ENCODE measurements at places on chromosomes 3 and 15. TPM values are rescaled to one million over a fixed set of nuclear protein-coding genes. Genes with fewer than 3 reads are reported as not detected.

Gene IGSF11
- total RNA-seq: 0.17 TPM

DNA sequence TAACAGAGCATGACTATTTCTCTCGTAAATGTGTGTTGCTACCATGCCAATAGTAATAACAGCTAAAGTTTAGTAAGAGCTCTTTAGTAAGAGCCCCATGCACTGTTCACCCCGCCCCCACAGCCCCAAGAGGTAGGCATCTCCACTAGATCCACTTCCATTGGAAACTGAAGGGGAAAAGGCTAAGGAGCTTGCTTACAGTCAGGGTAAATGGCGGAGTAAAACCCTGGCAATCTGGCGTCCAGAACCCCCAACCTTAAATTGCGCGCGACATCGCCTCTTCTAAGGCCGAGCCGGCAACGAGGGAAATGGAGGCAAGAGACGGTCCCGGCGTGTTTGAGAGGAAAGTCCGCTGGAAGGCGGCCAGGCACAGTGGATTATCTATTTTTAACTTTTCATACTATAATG lies 654 bp upstream of the C3orf38 start:
- H3K27me3 ChIP-seq: no peaks in the 10 kb centered on the region
- DNase-seq: no peak
- peak overlapping the region; percentile 96 for H3K27ac ChIP-seq
- H3K4me3 ChIP-seq: peak overlapping the region; percentile 96

- H3K27me3 ChIP-seq: peaks cover 7% of the 10 kb centered on the region
- H3K4me3 ChIP-seq: no peak overlapping the region
- DNase-seq: no peak
- H3K36me3 ChIP-seq: no peaks in the 10 kb centered on the region
- H3K27ac ChIP-seq: no peak overlapping the region
Observed at GRCh38 chr15:81425905-81426304, 51.9 kb upstream of the TMC3 start.

GRCh38 chr15:75695220-75695619 lies 17.4 kb downstream of the CSPG4 start:
- H3K4me1 ChIP-seq: peaks cover 15% of the 10 kb centered on the region
- H3K4me3 ChIP-seq: no peak overlapping the region
- H3K36me3 ChIP-seq: no peaks in the 10 kb centered on the region
- no peak overlapping the region for H3K27ac ChIP-seq
- H3K27me3 ChIP-seq: peaks cover 8% of the 10 kb centered on the region

GRCh38 chr3:12948891-12949711 lies 107.7 kb upstream of the RPL32 start:
- no peak for DNase-seq
- H3K27ac ChIP-seq: peak overlapping the region; percentile 69
- H3K27me3 ChIP-seq: no peaks in the 10 kb centered on the region
- H3K36me3 ChIP-seq: no peaks in the 10 kb centered on the region
- H3K4me3 ChIP-seq: peak overlapping the region; percentile 66

DNA sequence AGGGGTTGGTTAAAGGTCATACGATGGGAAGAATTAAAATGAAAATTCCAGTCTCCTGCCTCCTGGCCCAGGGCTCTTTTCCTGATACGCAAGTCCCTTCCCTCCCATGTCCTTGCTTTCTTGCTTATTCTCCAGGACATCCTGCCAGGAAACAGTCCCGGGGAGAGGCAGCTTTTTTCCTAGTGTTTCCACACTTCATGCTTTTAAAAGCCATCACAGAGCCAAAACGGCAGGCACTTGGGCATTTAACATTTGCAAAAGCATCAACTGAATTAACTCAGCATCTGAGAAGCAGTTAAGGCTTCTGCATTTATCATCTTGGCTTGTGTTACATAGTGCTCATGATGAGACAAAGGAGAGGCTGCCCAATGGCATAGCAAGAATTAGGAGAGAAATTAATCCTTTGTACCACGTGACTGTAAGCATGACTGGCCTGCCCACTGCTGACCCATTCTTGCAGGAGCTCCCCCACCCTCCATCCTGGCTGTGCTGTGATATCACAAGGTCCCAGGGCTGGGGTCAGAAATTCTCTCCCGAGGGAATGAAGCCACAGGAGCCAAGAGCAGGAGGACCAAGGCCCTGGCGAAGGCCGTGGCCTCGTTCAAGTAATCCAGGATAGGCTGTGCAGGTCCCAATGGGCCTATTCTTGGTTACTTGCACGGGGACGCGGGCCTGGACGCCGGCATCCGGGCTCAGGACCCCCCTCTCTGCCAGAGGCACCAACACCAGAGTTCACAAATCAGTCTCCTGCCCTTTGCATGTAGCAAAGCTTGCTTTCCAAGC lies 21.6 kb upstream of the VILL start:
- H3K27ac ChIP-seq: no peak overlapping the region
- no peak overlapping the region for H3K4me3 ChIP-seq
- no peaks in the 10 kb centered on the region for H3K4me1 ChIP-seq

DNA sequence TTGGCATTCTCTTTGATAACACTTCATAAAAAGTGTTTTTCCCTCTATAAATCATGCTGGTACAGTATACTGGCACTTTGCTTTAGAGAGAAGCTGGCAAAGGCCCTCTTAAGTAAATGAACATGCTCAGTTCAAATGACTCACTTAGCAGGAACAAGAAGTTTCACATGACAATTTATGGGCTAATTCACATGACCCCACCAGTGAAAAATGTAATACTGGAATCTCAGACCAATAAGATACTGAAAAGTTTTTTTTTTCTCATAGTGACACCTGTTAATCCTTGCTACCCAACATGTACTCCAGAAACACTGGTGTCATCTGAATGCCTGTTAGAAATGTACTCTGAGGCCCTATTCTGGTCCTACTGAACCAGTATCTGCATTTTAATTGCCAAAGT lies 13.9 kb downstream of the BTBD1 start:
- no peak for DNase-seq
- no peak overlapping the region for H3K27ac ChIP-seq
- H3K4me1 ChIP-seq: peaks cover 19% of the 10 kb centered on the region
- peaks cover 11% of the 10 kb centered on the region for H3K36me3 ChIP-seq
- no peak overlapping the region for H3K4me3 ChIP-seq
- no peaks in the 10 kb centered on the region for H3K27me3 ChIP-seq

- DNase-seq: no peak
- peaks cover 5% of the 10 kb centered on the region for H3K4me1 ChIP-seq
- no peak overlapping the region for H3K4me3 ChIP-seq
- H3K36me3 ChIP-seq: no peaks in the 10 kb centered on the region
Observed at GRCh38 chr3:123684209-123684608, 99.4 kb upstream of the HACD2 start.

DNA sequence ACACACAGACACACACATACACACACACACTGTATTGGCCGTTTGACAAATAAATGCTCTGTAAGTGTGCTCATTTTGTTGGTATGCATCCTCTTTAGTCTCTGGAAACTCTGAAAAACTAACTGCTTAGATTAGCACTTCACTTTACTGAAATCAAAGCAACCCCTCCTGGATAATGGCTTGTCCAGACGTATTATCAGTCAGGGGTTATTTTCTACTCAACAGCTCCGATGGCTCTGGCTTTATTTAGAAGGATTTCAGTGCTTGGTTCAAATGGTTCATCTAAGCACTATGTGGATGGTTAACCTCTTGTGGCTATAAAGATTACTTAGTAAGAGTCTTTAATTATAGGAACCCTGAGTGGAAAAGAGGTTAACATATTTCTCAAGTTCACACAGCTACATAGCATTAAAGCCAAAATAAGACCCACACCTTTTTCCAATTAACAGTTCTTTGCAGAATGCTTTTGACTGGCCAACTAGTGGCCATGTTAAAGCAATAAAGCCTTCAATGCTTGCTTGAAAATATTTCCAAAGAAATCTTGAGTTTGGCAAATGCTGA lies 516.1 kb upstream of the NAALADL2 start:
- H3K27ac ChIP-seq: no peak overlapping the region
- no peak for DNase-seq
- no peaks in the 10 kb centered on the region for H3K27me3 ChIP-seq
- H3K4me3 ChIP-seq: no peak overlapping the region
- H3K4me1 ChIP-seq: no peaks in the 10 kb centered on the region
- H3K36me3 ChIP-seq: peaks cover 3% of the 10 kb centered on the region

Gene ARIH2
- 238 TPM for total RNA-seq

DNA sequence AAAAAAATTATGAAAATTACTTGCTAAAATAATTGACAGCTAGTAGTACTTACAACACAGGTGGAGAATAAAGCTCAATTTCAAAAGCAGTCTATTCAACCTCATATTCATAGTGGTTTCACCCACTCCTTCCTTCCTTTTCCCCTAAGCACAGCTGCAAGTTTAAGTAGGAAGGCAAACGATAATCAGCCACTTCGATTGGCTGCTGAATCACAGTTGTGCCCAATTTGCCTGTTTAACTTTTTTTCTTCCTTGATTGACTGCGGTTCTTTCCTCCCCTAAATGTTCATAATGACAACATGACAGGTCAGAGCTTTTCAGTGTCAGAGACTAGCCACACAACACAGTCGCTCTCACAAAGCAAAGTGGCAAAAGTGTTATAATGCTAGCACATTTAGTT lies 468.0 kb upstream of the GBE1 start:
- peaks cover under 1% of the 10 kb centered on the region for H3K36me3 ChIP-seq
- no peak overlapping the region for H3K4me3 ChIP-seq
- no peaks in the 10 kb centered on the region for H3K27me3 ChIP-seq
- no peak overlapping the region for H3K27ac ChIP-seq
- H3K4me1 ChIP-seq: no peaks in the 10 kb centered on the region
- no peak for DNase-seq

DNA sequence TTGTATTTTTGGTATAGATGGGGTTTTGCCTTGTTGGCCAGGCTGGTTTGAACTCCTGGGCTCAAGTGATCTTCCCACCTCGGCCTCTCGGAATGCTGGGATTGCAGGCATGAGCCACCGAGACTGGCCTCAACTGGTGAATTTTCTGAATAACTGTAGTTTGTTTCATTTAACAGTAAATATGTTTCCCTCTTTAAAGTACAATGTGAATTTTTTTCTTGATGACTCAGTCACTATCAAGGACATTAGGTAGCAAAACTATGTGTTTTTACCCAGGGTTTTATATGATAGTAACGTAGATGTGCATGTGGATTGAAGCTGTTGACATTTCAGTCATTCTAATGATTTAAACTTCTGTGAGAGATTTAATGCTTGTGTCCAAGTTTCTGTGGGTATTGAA lies 40.2 kb upstream of the MAPKBP1 start:
- DNase-seq: no peak
- no peaks in the 10 kb centered on the region for H3K27me3 ChIP-seq
- H3K4me1 ChIP-seq: no peaks in the 10 kb centered on the region
- no peak overlapping the region for H3K27ac ChIP-seq
- peaks cover 4% of the 10 kb centered on the region for H3K36me3 ChIP-seq

Gene SERPINI1
- total RNA-seq: 4.1 TPM

DNA sequence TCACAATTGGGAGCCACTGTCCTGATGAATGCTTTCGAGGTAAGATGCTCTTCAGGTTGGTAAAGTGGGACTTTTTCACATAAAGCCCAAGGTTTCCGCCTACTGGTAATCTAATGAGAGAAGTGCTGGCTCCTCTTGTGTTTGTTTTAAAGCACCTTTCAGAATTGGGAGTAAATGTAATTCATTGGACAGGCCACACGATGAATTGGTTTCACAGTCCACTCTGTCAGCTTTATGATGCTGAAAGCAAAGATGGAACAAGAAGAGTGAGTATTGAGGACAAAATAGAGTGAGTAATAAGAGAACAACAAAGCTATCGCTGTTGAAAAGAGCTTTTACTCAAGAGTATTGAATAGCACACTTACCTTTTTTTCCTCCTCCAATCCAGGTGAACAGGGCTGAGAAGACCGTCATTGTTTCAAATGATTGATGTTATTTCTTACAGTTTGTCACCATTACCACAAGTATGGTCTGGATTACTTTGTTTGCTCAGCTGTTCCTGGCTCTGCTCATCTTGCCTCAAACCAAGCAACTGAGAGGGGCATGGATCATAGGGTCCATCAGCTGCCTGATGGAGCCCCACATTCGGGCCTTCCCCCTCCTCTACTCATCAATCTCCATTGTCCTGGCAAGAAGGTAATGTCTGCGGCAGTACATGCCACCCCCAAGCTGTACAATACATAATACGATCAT lies 136.1 kb upstream of the CNTN4 start:
- H3K4me3 ChIP-seq: no peak overlapping the region
- H3K27me3 ChIP-seq: no peaks in the 10 kb centered on the region
- H3K4me1 ChIP-seq: no peaks in the 10 kb centered on the region
- H3K27ac ChIP-seq: no peak overlapping the region

Gene GABRB3
- not detected for total RNA-seq

All from natural killer cell treated with Interleukin-12 subunit alpha and Interleukin-12 subunit beta and Interleukin-15 and Interleukin-18, amount 100 ng/mL, for 72 hours (primary cell).